ENCODE measurements at places on chromosomes 6 and 20. TPM values are rescaled to one million over a fixed set of nuclear protein-coding genes. Genes with fewer than 3 reads are reported as not detected.

The OR12D3 gene
- not detected for total RNA-seq

The LPIN3 gene
- 10.0 TPM for total RNA-seq

The KCNK16 gene
- not detected for total RNA-seq

The MOXD1 gene
- total RNA-seq, result 109 TPM

The SLC52A3 gene
- not detected for total RNA-seq

All from HFFc6 (cell line).